DMS153 (cell line): ENCODE measurements at places on chromosomes 1 and 21.

GRCh38 chr21:35145626-35146233, 96.6 kb upstream of the RUNX1 start:
- DNase-seq = no peak

DNA sequence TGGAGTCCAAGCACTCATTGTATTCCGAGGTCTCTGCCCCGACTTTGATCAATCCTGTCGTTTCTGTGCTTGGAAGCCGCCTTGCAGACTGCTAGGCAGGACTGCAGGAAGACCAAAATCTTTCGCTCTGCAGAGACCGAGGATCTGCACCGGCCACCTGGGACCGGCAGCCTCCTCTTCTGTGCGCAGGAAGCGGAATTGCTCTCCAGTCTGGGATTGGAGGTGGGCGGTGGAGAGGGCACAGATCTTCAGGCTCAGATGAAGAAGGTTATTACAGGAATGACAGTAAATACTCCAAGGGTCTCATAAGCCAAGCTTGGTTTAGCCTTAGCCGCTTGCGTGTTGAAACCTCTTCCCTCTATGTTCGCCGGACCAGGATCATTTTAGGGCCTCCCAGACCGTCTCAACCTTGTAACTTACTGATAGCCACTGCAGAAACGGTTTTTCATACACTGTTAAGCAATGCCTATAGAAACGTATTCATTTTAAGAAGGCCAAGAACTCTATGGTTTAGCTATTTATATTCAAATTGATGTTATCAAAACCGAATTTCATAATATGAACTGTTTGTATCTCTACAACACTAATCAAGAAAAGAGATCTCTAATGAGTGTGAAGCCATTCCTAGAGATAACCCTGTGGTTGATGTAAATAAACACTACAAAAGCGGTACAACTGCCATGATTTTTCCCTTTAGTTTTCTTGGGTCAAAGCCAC, 1.1 kb downstream of the MIA3 start:
- no peak for DNase-seq

DNA sequence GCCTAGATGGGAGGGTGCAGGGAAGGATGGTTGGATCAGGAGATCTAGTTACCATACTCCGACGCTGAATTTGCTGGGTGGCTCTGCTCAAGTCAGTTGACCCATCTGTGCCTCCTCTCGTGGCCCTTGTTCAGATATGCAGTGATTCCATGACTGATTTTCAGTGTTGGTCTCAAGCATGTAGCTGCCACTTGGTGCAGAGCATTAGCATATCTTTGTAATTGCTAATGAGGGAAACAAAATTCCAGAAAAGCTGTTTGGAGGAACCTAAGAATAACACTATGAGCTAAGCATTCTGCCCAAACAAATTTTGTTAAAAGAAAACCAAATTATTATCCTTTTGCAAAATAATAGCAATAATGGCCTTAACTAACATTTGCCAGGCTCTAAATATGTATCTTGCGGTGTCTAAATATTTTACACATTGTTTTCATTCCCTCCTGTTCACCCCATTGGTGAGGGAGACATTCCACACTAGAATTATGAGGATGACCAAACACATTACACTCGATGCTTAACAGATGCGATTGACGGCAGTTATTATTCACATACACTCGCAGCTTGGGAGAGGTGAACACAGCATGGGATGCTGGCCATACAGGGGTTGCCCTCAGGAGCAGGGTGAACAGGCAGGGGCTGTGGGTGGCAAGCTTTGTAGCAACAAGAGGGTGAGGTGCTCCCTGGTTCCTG, 69.1 kb downstream of the KCNJ15 start:
- no peak for DNase-seq

DNA sequence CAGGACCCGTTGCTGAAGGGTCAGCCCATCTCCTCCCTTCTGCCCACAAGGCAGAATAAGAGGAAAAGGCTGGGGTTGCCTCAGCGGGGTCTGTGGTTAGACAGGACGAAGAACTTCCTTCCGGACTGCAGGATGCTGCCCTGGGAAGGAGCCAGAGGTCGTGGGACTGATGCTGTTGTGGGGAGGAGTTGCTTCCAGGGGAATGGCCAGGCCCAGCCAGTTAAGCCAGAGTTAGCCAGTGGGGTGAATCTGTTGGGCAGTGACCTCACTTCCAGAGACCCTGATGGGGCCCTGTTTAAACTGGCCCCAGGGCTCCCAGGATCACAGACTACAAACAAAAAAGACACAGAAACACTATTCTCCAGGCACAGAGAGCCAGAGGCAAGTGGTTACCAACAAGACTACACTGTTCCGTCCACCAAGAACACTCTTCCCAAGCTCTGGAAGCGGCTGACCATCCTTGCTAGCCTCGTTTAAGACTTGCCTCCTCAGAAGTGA, 13.0 kb downstream of the FAM229A start:
- DNase-seq = no peak

- peak; percentile 81 for DNase-seq
Observed at GRCh38 chr1:91885716-91886506, at the start of gene TGFBR3. TSS of gene TGFBR3 (minus strand) at chr1:91886151. CDS start at chr1:91861531, 24,620 bp downstream.

GRCh38 chr1:165840423-165840822, 13.0 kb downstream of the UCK2 start:
- DNase-seq = no peak

- no peak for DNase-seq
Observed at GRCh38 chr1:53734650-53735211, 4.2 kb downstream of the GLIS1 start.

GRCh38 chr1:219798283-219799030, 129.9 kb downstream of the SLC30A10 start:
- DNase-seq = no peak

DNA sequence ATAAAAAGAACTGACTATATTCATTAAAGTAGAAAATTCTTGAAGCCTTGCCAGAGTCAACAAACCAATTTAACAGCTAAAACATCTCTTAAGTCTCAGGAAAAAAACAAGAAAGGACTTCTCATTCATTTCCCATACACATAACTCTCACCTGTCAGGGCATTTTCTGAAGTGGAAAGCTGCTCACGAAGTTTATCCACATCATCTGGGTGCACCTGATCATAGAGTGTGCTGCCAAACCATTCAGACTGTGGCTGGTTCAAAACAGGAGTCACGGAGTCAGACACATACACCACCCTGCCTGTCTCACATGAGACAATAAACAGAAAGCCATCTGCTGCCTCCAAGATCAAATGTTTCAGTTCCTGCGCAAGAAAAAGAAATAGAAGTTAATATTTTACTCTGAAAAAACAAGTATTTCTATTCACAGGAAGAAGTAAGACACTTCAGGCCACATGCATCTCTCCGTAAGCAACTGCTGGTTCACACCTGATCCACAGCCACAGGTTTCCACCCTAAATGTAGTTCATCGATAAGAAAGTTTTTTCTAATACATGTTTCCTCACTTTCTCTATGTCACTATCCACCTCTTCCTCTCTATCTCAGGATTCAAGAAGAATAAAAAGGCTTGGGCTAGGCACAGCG, 28.2 kb upstream of the CTSK start:
- DNase-seq = peak; percentile 7

- no peak for DNase-seq
Observed at GRCh38 chr1:101244842-101245241, 8.0 kb downstream of the S1PR1 start.

GRCh38 chr1:201545851-201546492, 7.0 kb downstream of the NAV1 start:
- no peak for DNase-seq

DNA sequence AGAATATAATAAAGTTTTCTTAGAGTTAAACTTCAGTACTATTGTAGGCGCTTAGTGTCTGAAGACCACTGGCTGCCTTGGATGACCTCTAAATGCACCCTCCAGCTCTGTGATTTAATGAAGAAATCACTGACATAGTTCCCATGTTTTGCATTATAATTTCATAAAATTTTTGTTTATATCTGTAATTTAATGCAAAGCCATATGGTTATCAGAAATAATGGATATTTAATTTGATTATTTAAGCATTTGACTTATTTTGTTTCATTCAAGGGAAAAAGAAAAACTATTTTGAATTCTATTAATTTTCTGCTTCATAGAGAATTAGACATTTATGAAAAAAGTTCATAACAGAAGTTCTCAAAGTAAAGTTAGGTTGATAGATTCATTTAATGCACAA, 18.6 kb downstream of the CRB1 start:
- DNase-seq = no peak

DNA sequence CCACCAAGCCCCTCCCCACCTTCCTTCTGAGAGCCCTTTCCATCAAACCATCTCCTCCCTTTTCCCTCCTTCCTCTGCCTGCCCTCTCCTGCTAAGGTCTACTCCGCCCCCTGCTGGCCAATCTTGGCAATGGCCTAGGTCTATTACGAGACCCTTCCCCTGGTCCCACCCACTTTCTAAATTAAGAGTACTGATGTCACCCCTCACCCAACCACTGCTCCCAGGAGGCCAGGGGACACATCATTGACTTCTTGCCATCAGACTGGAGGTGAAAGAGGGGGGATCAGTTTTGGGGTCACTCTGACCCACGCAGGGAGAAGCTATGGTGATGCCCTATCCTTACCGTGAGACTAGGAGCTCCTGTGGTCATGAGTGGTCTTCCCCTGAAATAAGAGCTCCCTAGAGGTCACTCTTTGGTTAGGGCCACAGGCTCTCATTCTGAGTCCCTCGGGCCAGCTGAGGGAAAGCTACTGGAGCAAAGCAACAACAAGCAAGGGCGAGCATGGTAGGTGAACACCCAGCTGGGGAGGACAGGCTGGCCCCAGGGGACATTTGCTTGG, 34.6 kb upstream of the S100A7 start:
- peak; percentile 52 for DNase-seq

GRCh38 chr1:41122851-41123518, 101.5 kb upstream of the SLFNL1 start:
- peak; percentile 63 for DNase-seq

GRCh38 chr1:53577761-53578100, 118.5 kb downstream of the DMRTB1 start:
- DNase-seq = no peak

DNA sequence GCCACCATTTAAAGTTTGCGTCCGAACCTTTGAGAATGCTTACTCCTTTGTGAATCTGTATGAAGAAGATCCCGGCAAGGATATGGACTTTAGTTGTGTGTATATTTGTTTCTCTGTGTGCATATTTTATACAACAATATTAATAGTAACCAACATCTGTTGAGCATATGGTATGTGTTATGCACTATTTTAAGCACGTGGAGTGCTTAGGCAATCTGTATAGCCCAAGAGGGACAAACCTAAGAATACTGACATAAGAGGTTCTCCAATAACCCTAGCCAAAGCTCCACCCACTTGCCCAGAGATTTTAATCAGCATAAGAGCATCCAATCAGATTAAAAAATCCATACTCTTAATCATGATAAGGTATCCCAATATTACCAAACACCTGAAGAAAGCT, 92.7 kb downstream of the MAB21L3 start:
- DNase-seq = no peak

GRCh38 chr1:67760030-67760821, 73.0 kb downstream of the GNG12 start:
- DNase-seq = no peak

GRCh38 chr1:200362421-200362820, 47.4 kb downstream of the ZNF281 start:
- no peak for DNase-seq
